ENCODE measurements at places on chromosomes 16 and 17.

GRCh38 chr16:53495325-53495724 lies 7.7 kb downstream of the AKTIP start:
- DNase-seq: no peak

DNA sequence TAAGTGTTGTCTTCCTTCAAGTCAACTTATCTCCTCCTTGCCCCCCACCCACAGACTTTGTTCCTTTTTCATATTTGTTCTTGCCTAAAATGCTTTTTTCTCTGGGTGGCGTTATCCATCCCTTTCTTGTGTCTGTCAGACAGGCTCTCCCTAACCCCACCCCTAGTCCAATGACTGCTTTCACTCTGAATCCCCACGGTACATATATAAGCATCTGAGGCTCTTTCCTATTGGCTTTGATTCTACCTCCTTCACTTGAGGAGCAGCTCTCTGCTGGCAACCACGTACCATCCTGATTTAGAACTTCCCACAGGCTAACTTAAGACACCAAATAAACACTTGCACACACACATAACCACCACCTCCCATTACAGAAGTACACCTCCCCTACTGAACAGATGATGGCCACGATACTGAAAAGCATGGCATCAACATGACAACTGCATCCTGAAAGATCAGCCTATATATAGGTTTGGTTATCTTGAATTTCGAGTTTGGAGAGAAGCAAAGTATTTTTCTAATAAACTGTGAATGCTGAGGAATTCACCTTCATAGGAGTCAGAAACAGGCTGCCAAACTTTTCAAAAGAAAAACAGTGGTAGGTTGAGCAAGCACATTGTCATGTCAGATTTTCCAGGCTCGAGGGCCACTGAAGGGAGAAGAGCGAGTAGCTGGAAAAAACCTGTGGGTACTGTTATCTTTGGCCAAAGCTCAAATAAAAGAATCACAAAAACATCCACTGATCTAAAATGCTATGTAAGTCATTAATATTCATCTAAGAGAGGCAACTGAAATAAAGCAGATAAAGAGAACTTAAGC lies 24.3 kb downstream of the STAT3 start:
- DNase-seq: peak; percentile 72

- DNase-seq: no peak
Observed at GRCh38 chr16:77500934-77501664, 66.3 kb upstream of the ADAMTS18 start.

- DNase-seq: peak; percentile 93
Observed at GRCh38 chr17:48472411-48473281, 42.6 kb upstream of the SKAP1 start.

- DNase-seq: no peak
Observed at GRCh38 chr17:57554826-57555635, 190.1 kb downstream of the CCDC182 start.

- DNase-seq: no peak
Observed at GRCh38 chr17:13403982-13404946, 197.5 kb downstream of the HS3ST3A1 start.

GRCh38 chr16:68013440-68013839 lies 2.3 kb downstream of the DPEP2NB start:
- no peak for DNase-seq

GRCh38 chr16:2782583-2783351 lies 4.6 kb downstream of the PRSS33 start:
- DNase-seq: no peak

DNA sequence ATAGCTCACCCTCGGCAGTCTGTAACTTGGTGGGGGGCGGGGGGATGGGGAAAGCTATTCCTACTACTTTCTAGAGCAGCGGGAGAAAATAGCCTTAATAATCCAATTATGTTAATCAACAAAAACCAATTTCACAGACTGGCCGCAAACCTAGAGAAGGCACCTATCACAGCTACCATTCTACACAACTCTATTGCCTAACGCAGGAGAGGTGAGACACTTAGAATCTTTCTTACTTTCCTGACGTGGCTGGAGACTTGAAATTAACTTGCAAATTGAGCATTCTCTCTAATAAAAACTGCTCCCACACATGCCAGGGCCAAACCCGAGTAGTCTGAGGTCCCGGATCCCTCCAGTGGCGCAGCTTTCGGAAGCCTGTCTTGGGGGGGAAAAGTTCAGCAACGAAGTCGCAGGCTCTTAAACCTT lies 794 bp downstream of the SMG6 start:
- no peak for DNase-seq

DNA sequence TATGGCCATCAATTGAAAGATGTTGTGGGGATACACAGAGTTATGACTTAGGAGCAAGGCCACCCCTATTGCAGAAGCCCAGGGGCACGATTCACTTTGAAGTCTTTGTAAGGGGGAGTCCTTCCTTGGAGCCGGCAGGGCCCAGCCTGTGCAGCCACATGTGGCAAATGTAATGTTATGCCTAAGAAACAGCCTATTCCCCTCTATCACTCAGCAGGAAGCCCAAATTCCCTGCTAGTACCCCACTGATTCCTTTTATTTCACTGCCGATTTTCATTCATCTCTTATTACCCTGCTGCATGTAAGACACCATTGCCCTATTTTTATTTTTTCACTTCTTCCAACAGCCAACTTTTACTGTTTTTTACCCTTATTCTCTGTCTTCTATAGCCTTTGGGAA lies 233.2 kb downstream of the PMP22 start:
- no peak for DNase-seq

Measured in fibroblast of skin of right biceps (primary cell).